ENCODE measurements at places on chromosomes 3 and 15.

- no peak for DNase-seq
Measured at GRCh38 chr3:126053513-126053912, 30.4 kb downstream of the SLC41A3 start.

DNA sequence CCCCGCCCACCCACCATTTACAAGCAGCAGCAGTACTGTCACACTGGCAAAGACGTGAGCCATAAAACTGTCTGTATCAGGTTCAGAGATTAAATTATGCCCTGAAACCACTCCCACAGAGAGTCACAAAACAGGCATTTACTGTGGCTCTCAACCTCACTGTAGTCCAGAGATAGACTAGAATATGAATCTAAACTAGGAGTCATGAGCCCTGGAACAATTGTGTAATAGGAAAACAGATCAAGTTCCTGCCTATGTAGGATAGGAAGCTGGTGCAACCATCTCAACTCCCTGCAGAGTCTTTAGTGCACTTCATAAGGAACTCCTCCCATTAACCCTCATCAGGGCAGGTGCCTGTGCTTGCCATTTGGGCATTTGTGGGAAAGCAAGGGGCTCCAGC is 61.7 kb downstream of the FAM227B start:
- DNase-seq: no peak

DNA sequence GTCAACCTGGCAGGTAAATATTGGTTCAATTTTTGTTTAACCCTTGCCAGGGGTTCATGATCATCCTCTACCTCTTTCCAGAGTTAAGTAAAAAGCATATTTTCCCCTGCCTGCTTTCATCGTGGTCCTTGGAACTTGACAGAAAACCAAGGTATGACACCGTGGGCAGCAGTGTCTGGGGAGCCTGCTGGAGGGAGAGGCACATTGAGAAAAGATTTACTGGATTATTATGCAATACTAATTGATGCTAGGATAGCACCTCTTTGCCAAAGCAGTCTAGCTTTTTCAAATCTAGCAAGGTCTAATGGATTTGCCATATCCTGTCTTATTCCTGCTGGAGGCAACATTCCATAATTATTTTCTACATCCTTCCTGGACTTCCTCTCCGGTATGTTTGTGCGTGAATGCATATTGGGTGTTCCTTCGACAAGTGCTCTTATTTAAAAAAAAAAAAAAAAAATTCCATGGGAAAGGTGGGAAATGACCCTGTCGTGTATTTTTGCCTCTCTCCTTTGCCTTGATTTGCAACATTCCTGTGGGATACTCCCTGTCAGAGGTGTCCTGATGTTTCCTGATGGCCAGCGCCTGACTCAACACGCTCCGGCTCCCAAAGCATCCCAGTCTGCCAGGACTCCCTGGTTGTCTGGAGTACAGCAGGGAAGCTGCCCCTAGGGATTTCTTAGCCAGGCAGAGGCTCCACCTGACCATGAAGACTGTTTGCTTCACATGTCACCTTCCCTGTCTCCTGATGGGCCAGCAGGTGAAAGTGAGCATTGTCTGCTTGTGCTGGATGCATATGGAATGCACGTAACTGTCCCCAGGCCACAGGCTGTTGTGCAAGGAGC is 6.3 kb downstream of the BHLHE40 start:
- peak; percentile 50 for DNase-seq

DNA sequence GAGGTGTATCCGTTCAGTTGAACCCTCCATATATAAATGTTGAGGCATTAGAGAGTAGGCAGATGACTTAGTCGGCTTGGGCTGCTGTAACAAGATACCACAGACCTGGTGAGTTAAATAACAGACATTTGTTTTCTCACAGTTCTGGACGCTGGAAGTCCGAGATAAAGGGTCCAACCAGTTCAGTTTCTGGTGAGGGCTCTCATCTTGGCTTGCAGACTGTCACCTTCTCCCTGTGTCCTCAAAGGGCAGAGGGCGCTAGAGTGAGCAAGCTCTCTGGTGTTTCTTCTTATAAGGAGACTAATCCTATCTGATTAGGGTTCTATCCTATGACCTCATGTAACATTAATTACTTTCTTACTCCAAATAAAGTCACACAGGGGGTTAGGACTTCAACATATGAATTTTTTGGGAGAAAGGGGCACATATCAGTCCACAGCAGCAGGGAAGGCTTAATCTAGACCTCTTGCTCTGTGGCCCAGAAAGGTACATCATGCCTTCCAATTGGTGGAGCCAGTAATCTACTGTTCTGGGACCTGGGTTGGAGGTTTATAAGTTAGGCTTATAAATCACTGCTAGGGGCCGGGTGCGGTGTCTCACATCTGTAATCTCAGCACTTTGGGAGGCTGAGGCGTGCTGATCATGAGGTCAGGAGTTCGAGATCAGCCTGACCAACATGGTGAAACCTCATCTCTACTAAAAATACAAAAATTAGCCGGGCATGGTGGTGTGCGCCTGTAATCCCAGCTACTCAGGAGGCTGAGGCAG is 26.3 kb upstream of the SLC28A2 start:
- DNase-seq: no peak

DNA sequence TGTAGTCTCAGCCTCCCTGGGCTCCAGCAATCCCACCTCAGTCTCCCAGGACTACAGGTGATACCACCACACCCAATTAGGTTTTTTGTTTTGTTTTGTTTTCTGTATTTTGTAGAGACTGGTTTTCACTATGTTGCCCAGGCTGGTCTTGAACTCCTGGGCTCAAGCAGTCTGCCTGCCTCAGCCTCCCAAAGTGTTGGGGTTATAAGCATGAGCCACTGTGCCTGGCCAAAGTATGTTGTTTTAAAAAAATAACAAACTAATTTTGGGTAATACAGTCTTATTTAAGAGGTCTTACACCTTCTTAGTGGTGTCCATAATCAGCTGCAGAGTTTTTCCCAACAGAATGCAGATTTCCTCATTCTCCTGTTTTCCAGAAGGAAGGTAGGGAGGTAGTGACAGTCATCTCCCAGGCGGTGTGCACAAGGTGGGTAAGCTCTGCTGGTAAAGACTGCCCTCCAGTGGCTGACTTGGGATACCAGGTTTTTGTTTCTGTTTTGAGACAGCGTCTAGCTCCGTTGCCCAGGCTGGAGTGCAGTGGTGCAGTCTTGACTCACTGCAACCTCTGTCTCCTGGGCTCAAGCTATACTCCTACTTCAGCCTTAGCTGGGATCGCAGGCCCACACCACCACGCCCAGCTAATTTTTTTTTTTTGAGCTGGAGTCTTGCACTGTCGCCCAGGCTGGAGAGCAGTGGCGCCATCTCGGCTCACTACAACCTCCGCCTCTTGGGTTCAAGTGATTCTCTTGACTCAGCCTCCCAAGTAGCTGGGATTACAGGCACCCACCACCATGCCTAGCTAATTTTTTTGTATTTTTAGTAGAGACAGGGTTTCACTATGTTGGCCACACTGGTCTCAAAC is 58.4 kb downstream of the MAP6D1 start:
- peak; percentile 63 for DNase-seq

GRCh38 chr3:147130461-147130860 is 275.9 kb downstream of the ZIC4 start:
- DNase-seq: peak; percentile 64

DNA sequence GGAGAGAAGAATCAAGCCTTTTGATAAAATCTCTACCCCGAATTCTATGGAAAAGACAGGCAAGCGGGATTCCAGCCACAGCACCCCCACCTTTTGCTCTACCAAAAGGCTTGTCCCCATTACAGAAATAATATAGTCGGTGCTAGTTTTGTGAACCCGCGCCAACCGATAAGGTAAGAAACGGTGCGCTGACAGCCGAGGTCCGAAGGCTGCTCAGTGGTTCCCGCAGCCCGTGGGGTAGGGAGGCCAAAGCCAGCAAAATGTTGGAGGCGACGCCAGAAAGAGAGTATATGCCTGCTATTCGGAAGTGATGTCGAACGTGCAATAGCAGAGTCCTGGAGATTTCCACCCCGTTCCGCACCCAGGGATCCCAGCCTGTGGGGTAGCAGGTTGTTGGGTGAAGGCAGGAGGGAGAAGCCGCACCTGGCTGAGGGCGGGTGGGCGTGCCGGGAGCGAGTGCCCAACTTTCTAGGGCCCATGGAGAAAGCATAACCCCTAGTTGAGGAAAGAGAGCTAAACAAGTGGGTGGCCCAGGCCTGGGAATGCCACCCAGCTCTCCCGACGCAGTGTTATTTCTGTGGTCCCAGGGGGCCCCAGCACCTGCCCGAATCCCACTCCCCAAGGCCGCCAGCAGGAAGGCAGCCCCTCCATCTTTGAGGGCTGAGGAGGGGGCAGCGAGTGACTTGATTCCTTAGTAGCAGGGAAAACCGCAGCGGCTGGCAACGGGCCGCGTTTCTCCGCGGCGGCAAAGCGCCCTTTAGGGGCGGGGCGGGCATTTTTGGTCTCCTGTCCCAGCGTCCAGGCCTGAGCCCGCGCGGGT is 7.9 kb upstream of the SOX2 start:
- DNase-seq: no peak

Data from fibroblast of skin of scalp (primary cell).